ENCODE measurements at places on chromosomes 3 and 15. TPM values are rescaled to one million over a fixed set of nuclear protein-coding genes. Genes with fewer than 3 reads are reported as not detected.
A peak's percentile ranks its signal among the peaks of the same experiment; 100 is the strongest.

DNA sequence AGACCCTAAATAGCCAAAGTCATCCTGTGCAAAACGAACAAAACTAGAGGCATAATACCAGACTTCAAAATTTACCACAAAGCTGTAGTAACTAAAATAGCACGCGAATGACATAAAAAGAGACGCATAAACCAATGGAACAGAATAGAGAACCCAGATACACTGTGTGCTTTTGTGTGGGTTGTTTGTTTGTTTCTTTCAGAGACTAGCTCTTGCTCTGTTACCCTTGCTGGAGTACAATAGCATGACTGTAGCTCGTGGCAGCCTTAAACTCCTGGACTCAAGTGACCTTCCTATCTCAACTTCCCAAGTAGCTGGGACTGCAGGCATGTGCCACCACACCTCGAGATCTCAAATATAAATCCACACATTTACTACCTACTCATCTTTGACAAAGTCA lies 1314.6 kb upstream of the GBE1 start:
- no peak for DNase-seq

DNA sequence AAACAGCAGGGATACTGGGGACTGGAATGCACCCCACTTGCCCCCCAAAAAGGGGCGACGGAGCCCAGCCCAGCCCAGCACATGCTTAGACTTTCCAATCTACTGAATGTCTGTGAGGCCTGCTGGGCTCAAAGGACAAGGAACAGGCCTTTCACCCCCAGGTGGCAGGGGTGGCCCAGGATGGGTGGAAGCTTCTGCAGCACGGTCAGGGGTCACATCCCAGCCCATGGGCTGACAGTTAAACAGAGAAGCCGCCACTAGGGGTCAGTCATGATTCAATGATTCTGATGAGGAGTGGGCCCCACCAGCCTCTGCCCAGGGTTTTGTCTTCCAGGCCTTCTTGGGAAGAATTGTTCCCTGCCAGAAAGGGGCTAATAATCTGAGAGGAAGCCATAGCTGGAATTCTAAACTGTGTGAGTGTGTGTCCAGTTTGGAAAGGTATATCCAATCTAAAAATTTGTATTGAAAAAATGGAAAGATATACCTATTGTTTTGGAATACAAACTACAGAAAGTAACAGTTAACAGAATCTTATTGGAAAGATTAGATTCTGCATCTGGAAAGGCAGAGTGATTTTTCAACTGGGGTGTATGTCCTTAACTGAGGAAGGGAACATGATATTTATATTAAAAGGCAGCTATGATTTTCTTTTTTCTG lies 2.2 kb downstream of the CHRNB4 start:
- no peak for DNase-seq

DNA sequence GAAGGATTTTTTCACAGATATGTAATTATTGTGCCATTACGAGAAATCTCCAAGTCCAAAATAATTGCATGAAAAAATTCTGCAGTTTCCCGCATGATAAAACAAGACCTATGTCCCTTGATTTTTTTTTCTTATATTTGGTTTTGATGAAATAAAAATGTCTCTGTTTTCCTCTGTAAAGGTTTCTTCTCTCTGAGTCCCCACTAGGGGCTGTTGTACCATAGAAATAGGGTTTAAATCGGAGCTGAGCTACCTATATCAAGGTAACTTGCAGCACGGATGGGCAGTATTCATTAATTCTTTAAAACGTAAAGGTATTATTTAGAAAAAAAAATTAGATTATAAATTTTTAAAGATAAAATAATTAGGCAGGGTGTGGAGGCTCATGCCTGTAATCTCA lies 66.6 kb upstream of the IGF1R start:
- DNase-seq = peak; percentile 21

- no peak for DNase-seq
Measured at GRCh38 chr3:108804966-108805365, 17.6 kb upstream of the TRAT1 start.

- DNase-seq = no peak
Measured at GRCh38 chr3:53243165-53243564, 12.7 kb downstream of the TKT start.

GRCh38 chr3:156681002-156681401 lies 6.6 kb downstream of the TIPARP start:
- DNase-seq = no peak

DNA sequence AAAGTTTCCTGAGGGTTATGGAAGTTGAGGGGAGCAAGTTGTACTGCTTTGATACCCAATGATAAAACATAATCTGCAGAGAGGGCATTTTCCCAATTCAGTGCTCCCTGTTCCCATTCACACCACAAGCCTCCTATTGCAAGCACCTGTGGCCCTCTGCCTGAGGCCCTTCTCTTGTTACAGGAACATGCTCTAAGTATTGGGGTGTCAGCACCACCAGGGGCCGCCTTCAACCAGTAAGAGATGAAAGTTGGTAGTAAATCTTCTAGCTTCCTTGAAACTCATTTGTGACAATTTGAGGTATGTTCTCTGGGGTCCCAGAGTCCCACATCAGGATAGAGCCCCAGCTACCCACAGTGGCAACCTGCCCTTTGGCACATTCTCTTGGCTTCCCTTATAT lies 265.4 kb upstream of the ARHGEF26 start:
- no peak for DNase-seq

- no peak for DNase-seq
Measured at GRCh38 chr3:125280668-125281361, 68.3 kb upstream of the SLC12A8 start.

- no peak for DNase-seq
Measured at GRCh38 chr3:67033079-67033478, 35.0 kb downstream of the KBTBD8 start.

DNA sequence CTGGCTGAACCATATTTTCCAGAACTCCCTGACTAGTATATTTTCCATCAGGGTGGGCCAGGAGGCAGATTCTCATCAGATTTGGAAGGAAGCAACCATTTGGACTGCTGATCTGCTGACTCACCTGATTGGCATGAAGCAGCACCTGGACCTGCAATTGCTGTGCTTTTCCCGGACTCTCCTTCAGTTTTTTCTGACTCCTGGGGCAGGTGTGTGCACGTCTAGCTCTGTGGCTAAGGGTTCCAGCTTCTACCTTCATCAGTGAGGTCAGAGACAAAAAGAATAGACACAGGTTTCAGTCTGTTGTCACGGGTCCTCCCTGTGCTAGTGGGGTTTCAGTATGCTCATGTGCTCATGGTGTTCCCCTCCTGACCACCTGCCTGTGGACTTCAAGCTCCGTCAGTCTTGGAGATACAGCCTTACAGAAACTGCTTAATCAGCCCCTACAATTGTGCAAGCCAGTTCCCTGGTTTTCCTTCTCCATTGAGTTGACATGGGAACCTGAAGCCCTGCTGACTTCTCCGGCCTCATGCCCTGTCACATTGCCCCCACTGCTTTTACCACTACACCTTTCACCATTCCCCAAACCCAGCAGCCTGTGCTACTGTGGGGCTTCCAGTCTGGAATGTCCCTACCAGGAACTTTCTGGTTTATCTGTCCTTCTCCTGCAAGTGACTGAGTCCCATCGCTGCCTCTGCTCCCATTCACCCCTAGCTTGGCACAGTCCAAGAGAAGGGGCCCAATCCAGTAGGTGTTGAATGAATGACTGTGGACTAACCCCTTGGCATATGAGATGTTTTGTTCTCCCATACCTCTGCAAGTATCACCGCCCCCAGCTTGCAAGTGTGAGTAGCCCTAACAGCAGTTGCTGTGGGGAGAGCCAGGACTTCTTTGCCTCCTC lies 31.7 kb downstream of the HMCES start:
- DNase-seq = no peak

GRCh38 chr15:93289941-93290617 lies 201.1 kb upstream of the RGMA start:
- no peak for DNase-seq

DNA sequence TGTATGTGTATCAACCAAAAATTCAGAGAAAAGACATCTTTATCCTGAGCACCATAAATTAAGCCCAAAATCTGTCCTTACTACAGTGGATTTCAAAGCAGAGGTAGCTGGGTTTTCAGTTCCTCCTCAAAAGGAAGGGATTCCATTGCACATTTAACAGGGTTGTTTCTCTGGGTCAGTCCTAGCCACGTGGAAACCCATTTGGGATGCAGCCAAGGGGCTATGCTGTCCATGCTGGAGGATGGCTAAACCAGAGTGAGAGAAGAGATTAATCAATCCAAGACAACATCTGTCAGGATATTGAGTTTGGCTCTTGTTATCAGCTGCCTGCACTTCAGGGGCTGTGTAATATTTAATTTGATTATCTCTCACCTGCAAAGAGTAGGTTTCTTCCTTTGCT lies 28.1 kb downstream of the LSAMP start:
- DNase-seq = no peak

DNA sequence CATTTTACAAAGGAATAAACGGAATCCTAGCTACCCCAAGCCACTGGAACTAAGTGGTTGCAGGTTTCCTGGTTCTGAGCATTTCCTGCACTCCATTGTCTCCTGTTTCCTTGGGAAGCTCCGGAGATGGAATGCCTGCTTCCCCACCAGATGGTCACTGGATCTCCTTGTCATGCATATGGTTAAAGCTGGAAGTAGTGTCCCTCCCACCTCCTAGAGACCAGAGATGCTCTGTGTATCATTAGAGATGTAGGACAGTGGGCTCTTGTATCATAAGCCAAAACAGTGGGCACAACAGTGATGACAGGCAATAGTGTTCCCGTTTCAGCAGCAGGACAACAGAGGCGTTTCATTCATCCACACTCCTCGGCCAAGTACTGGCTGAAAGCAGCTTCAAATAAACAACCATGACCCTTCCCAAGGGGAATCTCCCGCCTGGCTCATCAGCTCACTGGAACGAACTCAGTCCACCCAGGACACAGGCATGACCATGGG lies 136.2 kb upstream of the EIF1B start:
- no peak for DNase-seq

- no peak for DNase-seq
Measured at GRCh38 chr15:57541805-57542504, 49.7 kb upstream of the MYZAP start.

GRCh38 chr15:29029651-29030195 lies 143.9 kb downstream of the APBA2 start:
- DNase-seq = no peak

GRCh38 chr3:140510303-140510861 lies 167.5 kb upstream of the TRIM42 start:
- no peak for DNase-seq

DNA sequence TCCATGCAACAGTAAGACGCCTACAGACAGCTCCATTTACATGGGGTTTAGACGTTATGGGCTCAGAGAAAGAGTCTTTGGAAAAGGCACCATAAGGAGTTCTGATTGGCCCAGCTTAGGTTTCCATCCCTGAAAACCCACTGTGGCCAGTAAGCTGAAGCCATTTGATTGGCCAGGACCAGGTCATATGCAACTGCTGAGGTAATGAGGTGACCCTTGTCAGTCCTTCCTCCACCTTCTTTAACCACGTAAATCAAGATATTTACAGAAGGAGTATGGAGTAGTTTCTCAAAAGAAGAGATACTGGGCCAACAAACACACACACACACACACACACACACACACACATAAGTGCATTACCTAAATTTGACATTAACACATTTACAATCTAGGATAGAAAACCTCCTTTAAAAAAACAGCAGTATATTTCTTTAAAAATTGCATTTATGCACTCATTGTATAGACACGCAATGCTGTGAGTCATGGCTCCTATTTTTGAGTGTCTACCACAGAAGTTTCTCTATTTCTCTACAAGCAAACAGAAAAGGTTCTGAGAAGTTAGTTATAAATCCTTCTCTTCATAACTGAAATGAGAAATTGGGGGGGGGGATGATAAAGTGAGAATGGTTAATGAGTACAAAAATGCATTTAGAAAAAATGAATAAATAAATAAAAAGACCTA lies 16.3 kb upstream of the MB21D2 start:
- DNase-seq = no peak

- DNase-seq = no peak
Measured at GRCh38 chr3:48402907-48403306, 27.0 kb downstream of the PLXNB1 start.

GRCh38 chr3:192831111-192831644 lies 86.5 kb downstream of the MB21D2 start:
- DNase-seq = no peak

DNA sequence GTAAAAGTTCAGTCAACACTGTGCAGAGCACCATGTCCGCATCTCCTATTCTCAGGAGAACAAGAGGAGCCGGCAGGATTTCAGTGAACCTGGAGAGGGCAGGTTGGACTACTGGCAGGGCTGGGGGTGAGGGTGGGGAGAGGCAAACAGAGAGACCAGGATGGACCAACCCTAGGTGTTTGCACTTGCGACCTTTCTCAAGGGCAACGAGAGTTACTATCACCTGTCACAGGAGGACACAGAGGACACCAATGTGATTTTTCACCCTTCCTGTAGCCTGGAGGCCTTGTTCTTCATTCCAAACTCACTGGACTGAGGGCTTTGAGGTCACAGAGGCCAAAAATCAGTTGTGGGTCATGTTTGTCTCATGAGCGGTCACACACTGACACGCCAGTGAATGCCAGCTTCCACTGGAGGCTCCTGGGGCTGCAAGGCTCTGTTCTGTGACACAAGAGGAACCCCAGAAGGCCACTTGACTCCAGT lies 89.5 kb downstream of the CPN2 start:
- DNase-seq = no peak

GRCh38 chr3:14425581-14426304 lies 23.3 kb downstream of the SLC6A6 start:
- DNase-seq = peak; percentile 49

- DNase-seq = no peak
Measured at GRCh38 chr15:34993877-34994276, 5.8 kb upstream of the ZNF770 start.

DNA sequence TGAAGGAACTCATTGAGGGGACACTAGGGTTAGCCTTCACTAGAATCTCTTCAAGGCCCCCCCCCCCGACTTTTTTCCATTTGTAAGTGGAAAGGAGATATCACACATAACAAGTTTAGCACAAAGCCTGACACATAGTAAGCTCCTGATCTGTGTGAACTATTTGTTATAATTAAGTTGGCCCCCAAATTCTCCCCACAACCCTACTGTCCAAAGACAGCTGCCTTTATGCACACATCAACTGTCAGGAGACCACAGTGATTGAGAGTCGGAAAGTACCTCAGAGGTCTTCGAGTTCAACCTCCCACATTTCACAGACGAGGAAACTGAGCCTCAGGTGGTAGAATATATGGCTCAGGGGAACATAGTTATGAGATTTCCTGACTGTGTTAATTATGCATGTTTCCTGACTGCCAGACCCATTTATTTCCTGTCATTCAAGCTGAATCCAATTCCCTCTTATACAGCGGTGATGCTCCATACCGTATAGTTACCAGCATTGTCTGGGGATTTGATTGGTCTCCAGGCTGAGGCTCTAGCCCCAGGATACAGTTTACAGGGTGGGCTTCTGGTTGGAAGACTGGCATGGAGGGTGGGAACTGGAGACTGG lies 227.4 kb upstream of the CMC1 start:
- DNase-seq = no peak

EPHB3 gene
- total RNA-seq = not detected

TEX55 gene
- total RNA-seq = not detected

PTX3 gene
- total RNA-seq = not detected

ROPN1 gene
- total RNA-seq = not detected

ROBO2 gene
- total RNA-seq = not detected

CHRM5 gene
- total RNA-seq = not detected
